ENCODE measurements at places on chromosomes 5 and 9. TPM values are rescaled to one million over a fixed set of nuclear protein-coding genes. Genes with fewer than 3 reads are reported as not detected.

- DNase-seq = peak; percentile 18
Observed at GRCh38 chr5:153147891-153148623, 342.4 kb upstream of the GRIA1 start.

DNA sequence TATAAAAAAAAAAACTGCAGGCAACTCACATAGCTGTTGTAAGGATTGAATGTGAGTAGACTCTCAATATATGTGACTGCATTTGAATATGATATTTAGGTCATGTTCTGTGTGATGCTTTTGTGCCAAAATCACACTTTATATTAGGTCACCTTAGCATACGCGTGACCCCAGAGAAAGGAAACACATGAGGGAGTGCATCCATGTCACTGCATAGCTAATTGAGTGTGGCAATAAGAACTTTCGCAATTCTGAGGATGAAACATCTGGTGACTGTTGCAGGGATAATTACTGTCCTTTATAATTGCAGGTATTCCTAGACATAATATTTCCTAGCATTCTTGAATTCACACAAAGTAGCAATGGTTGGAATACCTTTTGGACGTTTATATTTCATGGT, 459.5 kb upstream of the KLF4 start:
- no peak for DNase-seq

Gene WDR38
- not detected for total RNA-seq

- peak; percentile 2 for DNase-seq
Observed at GRCh38 chr5:174694611-174695010, 29.8 kb upstream of the MSX2 start.

Gene SPAG8
- total RNA-seq = 3.3 TPM

Gene BRD3
- 7.5 TPM for total RNA-seq

DNA sequence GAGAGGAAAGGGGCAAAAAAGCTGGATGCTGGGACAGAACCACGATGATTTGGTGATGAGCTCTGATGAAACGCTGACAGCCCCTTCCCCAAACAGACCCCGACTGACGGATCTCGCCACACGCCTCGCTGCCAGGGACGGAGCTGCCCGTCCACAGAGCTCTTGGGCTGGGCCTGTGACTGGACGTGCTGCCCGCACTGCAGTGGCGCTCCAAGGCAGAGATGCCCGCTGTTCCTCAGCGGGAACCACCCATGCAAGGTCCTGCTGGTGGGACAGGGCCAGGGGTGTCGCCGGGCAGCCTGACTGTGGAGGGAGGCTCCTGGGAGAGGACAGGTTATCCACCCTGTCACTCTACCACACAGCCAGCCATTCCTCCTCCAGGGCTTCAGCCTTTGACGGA, 66.0 kb upstream of the SARDH start:
- no peak for DNase-seq

DNA sequence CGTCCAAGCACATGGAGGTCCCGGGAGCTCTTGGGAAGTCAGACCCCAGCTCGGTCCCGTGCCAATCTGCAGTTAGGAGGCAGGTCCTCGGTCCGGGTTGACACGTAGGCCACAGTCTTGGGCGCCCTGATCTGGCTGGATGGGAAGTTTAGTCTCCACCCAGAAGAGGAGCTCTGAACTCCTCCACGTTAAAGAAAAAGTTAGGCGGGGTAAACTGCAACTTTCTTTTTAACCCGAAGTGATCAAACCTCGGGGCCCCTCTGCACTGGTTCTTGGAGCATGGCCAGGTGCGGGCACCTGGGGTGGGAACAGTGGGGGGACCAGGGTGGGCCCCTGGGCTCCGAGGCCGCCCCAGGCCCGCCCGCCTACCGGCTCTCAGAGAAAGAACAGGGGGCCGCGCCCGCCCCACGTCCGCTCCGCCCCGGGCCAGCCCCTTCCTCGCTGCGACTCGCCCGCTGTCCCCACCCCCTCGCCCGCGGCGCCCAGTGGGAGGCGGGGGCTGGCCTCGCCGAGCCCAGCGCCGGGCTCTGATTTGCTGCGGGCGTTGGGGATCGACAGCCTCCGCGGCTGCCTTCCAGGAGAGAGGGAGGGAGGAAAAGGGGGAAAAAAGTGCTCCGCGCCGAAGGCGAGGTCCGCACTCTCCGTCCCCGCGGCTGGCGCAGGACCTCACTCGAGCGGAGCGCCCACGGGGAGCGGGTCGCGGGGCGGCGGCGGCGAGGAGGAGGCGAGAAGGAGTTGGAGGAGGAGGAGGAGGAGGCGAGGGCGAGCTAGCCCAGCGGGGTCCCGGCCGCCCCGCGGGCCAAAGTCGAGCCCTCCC, at the start of gene COL5A1:
Gene COL5A1, plus strand, starts transcription at position 631 of the 817 bp plus-strand sequence. CDS start 385 bp downstream, outside the sequence.
- DNase-seq = peak; percentile 91

Gene LTC4S
- total RNA-seq = 1.5 TPM

DNA sequence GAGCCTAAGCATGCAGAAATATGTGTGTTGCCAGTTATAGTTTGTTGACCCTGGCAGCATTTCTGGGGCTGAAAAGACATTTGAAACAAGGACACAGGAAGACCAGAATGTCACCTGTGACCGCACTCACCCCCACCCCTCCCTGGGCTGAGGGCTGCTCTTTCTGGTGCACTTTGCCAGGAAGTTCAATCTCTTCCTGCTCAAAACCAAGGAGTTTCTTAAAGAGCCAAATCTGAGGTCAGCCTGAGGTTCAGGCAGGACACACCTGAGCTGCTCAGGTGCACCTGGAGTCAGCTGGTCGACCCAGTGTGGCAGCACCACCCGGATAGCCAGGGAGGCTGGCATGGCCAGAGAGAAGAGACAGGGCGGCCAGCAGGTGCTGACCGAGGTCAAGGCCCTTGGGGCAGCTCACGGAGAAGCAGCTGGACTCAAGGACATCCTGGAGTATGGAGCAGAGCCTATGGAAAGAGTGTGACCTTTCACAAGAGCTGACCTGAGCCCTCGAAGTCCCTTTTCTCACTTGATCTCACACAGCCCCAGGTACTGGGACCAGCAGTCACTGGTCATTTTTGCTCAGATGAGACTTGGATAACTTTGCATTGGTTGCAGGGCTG, 376.9 kb upstream of the IRX4 start:
- DNase-seq = no peak

DNA sequence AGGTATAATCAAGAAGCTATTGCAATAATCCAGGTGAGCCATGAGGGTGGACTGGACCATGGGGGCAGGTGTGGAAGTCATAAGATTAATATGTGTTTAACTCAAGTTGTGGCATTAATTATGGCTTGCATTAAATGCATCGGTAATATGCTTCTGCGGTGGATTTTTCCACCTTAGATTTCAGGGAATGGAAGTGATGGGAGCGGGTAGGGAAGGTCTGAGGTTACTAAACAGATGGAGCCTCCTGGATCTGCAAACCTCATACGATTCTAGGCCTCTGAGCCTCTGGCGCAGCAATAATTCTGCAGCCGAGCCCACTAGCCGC, 286 bp upstream of the ZNF483 start:
- DNase-seq = no peak

GRCh38 chr5:3218916-3219650, 376.5 kb upstream of the IRX1 start:
- DNase-seq = no peak

Measured in fibroblast of the aortic adventitia (primary cell).